Muscle of leg (tissue), 16 donors: ENCODE measurements at places on chromosomes 5 and 9. TPM values are rescaled to one million over a fixed set of nuclear protein-coding genes. Genes with fewer than 3 reads are reported as not detected.

Gene C5orf52
- not detected for polyA plus RNA-seq

Gene NME5
- polyA plus RNA-seq, result 0.63 TPM

DNA sequence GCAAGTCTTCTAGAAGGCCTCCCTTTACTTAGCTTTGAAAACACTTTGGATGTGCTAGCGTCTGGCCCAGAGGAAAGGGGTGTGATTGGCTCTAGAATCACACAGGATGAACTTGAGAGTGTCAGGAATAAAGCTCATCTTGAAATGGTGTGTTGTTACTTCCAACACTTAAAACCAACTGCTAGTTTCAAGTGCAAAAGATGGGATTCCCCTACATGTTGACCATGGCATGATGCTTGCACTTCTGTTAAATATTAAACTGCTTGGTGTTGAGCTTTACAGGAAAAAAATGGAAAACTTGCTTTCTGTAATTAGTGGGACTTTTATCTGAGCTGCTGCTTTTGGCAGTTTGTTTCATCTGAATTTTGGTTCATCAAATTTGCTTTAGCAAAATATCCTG, 261.1 kb downstream of the MED10 start:
- H3K4me1 ChIP-seq, result no peaks in the 10 kb centered on the region
- no peak for DNase-seq
- no peak overlapping the region for H3K4me3 ChIP-seq
- no peaks in the 10 kb centered on the region for H3K27me3 ChIP-seq
- H3K27ac ChIP-seq, result no peak overlapping the region

DNA sequence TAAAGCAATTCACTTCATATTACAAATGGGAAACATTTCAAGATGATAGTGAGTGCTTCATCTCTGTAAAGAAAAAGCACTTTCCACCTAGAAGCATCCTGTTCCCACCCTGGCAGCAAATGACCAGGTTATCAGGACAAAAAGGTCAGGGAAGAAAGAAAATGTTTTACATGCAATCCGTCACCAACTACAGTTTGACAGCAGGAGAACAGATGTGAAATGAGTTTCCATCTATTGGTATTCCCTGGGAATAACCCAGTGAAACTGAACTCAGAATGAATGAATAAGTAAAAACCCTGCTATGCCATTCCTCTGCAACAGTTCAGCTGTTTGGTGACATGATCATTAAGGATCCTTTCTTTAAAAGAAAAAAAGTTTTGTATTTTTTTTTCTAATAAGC, 67.6 kb downstream of the HTR1A start:
- H3K27ac ChIP-seq, result no peak overlapping the region
- no peaks in the 10 kb centered on the region for H3K27me3 ChIP-seq
- DNase-seq, result no peak
- H3K4me3 ChIP-seq, result no peak overlapping the region
- H3K4me1 ChIP-seq, result no peaks in the 10 kb centered on the region

- H3K27ac ChIP-seq, result no peak overlapping the region
- no peak overlapping the region for H3K4me3 ChIP-seq
- no peaks in the 10 kb centered on the region for H3K27me3 ChIP-seq
- peaks cover 4% of the 10 kb centered on the region for H3K4me1 ChIP-seq
- no peak for DNase-seq
These were observed 17.5 kb downstream of the IPPK start for GRCh38 chr9:92652461-92652860.

DNA sequence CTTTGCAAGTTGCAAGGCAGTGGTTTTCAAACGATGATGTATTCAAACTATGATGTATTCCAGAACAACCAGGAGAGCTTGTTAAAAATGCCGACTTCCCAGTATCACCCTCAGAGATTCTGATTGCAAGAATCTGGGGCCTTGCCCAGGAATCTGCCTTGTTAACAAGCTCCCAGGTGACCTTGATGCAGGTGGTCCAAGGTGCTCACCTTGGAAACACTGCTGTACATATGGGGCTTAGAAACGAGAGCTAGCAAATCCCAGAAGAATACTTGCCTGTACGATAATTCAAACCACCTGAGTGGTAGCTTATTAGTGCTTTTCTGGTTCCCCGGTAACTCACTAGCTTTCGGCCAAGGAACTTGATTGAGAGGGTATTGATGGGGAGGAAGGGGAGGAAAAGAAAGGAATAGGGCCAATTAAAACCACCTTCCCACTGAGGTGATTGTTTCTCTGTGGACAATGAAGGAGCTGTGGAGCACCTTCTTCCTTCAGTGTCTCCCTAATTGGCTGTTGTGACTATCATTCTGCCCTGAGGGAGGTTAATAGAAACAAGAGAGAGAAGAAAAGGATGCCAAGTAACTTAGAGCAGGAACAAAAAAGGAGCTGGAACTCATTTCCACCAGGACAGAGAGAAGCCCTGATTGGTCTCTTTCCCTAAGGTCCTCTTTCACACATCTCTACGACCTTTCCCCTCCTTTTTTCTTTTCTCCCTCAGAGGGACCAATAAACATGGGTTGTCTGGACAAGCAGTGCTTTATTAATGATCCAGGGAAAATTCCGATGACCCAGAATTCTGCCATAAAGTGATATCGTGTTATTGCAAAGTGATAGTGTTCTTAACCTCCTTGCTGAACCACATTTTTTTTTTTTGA, 218.8 kb downstream of the TMEM167A start:
- peaks cover 7% of the 10 kb centered on the region for H3K4me1 ChIP-seq
- DNase-seq, result peak; percentile 69
- no peaks in the 10 kb centered on the region for H3K27me3 ChIP-seq
- no peaks in the 10 kb centered on the region for H3K36me3 ChIP-seq

- no peaks in the 10 kb centered on the region for H3K27me3 ChIP-seq
- H3K4me1 ChIP-seq, result no peaks in the 10 kb centered on the region
- DNase-seq, result no peak
- H3K27ac ChIP-seq, result no peak overlapping the region
- H3K4me3 ChIP-seq, result no peak overlapping the region
- H3K36me3 ChIP-seq, result no peaks in the 10 kb centered on the region
These were observed 711.7 kb upstream of the EDIL3 start for GRCh38 chr5:85096421-85096820.

DNA sequence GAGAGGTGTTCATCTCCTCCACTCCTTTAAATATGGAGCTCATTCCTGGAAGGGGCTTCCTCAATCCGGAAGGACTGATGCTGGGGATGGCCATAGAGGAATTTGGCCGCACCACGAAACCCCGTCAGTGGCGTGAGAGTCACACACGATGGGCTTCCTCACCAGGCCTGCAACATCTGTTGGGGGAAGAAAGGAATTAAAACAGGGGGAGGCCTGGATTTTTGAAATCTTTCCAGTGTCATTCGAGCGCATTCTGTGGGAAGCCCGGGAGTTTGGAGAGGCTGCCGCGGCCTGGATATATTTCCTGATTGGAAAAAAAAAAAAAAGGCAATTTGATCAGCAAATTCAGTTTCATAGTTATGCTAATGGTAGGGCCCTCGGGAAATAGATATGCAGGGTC, 76.3 kb upstream of the ORM1 start:
- peak; percentile 87 for DNase-seq
- peak overlapping the region; percentile 62 for H3K27ac ChIP-seq
- no peak overlapping the region for H3K4me3 ChIP-seq

DNA sequence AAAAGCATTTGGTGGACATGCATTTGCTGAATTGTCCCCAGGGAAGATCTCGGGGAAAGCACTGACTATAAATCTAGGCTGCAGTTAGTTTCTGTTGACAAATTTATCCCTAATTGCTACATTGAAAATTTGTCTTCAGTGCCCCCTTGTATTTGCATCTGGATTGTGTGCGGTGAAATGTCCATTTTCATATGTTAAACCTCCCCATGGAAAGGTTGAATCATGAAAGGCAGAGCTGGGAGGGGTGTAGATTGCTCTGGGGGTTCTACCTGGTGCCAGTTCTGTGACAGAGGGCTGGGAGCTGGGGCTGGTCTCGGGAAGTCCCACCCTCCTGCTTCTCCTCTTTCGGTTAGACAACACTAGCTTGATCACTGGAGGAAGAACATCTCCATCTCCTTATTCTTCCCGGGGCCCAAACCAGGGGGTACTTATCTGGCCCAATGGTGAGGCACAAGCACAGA, 101.9 kb downstream of the GADD45G start:
- H3K4me3 ChIP-seq, result no peak overlapping the region
- peak overlapping the region; percentile 13 for H3K27ac ChIP-seq
- no peaks in the 10 kb centered on the region for H3K36me3 ChIP-seq

- no peak overlapping the region for H3K4me3 ChIP-seq
- no peak overlapping the region for H3K27ac ChIP-seq
- no peaks in the 10 kb centered on the region for H3K4me1 ChIP-seq
- DNase-seq, result no peak
- no peaks in the 10 kb centered on the region for H3K27me3 ChIP-seq
These were observed 110.0 kb downstream of the ISOC1 start for GRCh38 chr5:129204525-129204924.
